ENCODE measurements at places on chromosomes 1 and 21.

GRCh38 chr1:206716870-206717673 is 32.4 kb downstream of the MAPKAPK2 start:
- DNase-seq = no peak

GRCh38 chr1:30586671-30587070 is 136.7 kb downstream of the MATN1 start:
- DNase-seq = no peak

DNA sequence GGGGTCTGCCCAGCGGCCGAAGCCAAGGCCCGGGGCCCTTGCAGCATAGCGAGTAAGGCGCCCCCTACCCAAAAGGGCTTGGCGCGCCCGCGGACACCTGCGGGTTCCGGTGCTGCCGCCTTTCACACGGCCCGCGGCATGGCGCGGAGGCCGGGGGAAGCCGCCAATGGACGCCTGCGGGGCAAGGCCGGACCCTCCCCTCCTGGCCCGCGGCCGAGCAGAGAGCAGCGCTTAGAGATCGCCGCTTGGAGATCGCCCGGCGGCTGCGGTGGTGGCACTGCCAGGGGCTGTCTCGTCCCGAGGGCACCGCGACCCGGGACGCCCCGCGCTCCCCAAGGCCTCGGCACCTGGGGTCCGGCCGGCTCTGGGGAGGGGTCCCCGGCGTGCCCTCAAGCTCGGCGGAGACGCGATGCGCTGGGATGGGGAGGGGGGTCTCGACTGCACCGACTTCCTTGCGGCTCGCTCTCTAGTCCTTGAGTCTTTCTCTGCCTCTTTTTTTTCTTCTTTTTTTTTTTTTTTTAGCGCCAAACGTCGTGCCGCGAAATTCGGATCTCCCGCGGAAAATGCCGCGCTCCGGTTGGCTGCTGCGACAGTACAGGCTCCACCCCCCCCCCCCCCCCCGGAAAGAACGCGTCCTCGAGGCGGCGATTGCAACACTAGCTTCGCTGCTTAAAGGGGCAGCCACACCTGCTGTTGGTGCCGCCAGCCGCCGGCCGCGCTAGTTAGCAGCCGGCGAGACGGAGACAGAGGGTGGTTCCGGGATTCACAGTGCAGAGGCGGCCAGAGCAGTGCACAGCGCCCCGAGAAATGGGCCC is at the start of gene E2F2:
Gene E2F2, minus strand, starts transcription at position 487 of the 815 bp plus-strand sequence. Its CDS starts 440 bp downstream, at position 47.
- DNase-seq = peak; percentile 51

DNA sequence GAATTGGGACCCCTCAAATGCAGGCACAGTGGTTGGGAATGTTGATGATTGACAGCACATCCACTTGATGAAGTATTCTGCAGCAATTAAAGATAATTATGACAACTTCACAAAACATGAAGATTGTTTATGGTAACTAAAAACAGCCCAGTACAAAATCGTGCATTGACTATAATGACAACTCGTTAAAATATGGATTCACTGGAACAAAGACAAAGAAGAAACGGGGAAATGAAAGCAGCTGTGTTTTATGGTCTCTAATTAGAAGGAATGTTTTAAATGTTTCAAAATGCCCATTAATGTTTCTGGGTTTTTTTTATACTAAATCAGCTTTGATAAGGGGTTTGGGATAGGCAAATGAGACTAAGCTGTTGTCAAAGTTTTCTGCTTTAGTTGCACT is 36.1 kb downstream of the NIPAL3 start:
- DNase-seq = no peak

GRCh38 chr1:168428063-168428731 is 115.6 kb downstream of the XCL2 start:
- DNase-seq = no peak

GRCh38 chr21:14916676-14917141 is 148.1 kb downstream of the NRIP1 start:
- DNase-seq = no peak

- DNase-seq = no peak
These were observed 141.7 kb downstream of the EIF4G3 start for GRCh38 chr1:21034725-21035628.

DNA sequence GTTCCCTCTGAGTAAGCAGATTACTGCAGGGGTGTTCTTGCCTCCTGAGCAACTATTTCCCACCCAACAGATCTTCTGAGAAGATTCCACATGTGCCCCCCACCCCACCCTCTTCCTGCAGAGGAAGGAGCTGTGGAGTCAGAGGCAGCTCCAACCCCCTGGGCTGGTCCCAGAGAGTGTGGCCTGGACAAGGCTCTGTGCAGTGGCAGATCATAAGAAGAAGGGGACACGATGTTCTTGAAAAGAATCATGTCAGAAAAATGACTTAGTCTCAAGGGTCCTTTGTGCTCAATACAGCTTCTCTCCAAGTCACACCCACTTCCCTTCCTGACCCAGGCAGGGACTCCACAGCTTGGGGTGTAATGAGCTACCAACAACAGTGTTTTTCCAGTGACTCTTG is 95.2 kb downstream of the SYF2 start:
- DNase-seq = no peak

DNA sequence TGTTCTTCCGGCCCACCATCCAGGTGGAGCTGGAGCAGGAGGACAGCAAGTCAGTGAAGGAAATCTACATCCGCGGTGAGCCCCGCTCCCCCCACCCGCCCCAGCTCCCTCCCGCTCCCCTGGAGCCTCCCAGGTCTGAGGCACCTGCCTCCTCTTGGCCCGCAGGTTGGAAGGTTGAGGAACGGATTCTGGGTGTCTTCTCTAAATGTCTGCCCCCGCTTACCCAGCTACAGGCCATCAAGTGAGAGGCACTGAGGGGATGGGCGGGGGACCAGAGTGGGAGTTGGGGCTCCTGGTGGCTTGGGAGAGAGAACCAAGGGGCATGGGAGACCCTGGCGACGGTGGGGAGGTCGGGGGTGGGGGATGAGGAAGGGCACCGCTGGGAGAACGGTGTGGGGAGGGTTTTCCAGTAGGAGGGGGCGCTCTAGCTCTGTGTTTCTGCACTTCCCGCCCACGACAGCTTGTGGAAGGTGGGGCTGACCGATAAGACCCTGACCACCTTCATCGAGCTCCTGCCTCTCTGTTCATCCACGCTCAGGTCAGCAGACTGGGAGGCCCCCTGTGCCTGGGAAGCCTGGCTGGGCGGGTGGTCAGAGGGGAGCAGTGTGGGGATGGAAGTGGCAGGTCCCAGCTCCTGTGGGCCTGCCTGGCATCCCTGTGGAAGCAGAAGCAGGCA is 4.2 kb downstream of the LRRC71 start:
- DNase-seq = no peak

DNA sequence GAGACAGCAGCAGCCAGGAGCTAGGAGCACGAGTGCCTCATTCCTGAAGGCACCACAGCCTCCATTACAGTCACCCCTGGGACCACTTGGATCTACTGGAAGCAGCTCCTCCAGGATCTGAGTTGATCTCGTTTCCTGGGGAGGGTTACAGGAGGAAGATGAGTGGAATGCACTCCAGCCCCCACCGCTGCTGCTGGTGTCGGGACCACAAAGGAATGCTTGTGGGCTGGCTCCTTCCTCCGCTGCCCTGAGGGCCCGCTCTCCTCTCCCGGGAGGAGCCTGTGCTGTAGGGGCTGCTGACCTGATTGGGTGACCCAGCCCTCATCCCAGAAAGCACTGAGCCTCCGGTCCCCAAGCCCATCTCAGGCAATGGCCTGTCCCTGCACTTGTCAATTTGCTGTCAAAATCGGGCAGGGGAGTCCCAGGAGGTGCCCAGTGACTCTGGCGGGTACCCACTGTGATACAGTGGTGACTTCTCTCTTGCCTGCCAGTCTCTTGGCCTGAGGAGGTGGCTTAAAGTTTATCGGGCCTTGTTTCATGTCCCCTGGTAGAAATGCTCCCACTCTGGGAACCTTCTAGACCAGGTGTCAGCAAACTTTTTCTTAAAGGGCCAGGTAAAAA is 23.1 kb downstream of the IL10RB start:
- DNase-seq = no peak

DNA sequence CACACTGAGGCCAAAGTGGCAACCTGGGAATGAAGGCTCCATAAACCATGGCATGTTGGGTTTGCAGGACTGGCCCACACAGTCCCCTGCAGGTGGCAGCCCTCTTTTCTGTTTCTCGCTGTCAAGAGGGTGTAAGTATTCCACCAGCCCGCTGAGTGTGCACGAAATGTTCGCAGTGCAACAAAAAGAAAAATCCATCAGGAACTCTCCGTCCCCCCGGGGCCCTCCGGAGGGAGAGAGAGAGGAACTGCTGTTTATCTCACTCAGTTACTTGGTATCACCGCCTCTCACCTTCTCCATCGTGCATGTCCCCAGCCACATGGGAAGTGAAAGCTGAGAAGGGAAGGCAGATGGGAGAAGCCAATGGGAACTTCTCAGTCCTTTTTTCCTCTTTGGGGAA is 38.3 kb downstream of the NCF2 start:
- DNase-seq = no peak

- no peak for DNase-seq
These were observed 695 bp upstream of the ALG14 start for GRCh38 chr1:95073446-95073845.

DNA sequence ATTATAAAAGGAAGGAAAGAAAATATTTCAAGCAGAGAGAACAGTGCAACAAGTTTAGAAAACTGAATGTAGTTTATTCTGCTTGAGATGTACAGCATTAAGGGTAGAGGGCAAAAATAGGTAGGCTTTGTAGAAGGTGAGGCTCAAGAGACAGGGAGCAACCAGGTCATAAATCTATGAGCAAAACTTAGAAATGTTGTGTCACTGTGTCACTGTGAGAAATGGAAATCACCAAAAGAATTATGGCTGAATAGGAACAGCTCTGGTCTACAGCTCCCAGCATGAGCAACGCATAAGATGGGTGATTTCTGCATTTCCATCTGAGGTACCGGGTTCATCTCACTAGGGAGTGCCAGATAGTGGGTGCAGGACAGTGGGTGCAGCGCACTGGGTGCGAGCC is 53.6 kb downstream of the TNFSF4 start:
- DNase-seq = no peak

GRCh38 chr1:245310571-245311531 is 156.1 kb downstream of the KIF26B start:
- DNase-seq = no peak

- no peak for DNase-seq
These were observed 592.3 kb upstream of the ADGRL2 start for GRCh38 chr1:81208441-81208840.

GRCh38 chr1:48617252-48617651 is 145.2 kb upstream of the SPATA6 start:
- DNase-seq = no peak

DNA sequence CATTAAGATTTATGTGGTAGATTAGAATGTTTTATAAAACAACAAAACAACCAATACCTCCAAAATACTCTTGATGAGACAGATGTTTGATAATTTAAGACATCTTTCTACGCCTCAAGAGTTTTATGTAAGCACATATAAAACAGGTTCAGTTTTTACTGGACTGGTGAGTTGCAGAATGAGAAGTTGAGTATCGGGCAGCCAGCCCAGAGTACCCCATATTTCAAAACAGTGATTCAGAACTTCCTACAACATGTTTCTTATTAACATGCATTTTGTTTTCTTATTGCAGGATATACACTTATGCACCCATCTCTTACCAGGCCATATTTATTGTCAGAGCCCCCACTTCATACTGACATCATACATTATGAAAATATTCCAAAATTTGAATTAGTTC is 91.4 kb upstream of the RAVER2 start:
- DNase-seq = no peak

GRCh38 chr1:30135698-30136097 is 587.7 kb downstream of the MATN1 start:
- DNase-seq = no peak

- no peak for DNase-seq
These were observed 64.2 kb upstream of the CNTN2 start for GRCh38 chr1:204978782-204979181.

- DNase-seq = no peak
These were observed 24.6 kb downstream of the RSBN1 start for GRCh38 chr1:113787663-113788062.

- no peak for DNase-seq
These were observed 104.6 kb upstream of the F3 start for GRCh38 chr1:94646141-94646643.

DNA sequence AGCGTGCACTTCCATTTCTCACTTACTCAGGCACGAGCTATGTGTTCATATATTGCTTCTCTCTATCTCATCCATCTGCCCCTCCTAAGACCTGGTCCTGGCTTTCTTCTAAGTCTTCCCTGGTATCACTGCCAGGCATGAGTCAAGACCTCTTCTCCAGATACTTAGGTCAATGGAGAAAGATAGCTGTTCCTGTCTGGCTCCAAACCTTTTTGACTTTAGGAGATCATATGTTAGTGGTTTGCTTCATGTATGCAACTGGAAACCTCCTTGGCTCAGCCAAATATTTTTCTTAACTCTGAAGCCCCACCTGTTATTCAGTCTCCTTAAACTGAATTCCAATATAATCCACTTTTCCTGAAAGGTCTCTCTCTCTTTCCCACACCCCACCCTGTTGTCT is 211.6 kb upstream of the PTBP2 start:
- no peak for DNase-seq

DNA sequence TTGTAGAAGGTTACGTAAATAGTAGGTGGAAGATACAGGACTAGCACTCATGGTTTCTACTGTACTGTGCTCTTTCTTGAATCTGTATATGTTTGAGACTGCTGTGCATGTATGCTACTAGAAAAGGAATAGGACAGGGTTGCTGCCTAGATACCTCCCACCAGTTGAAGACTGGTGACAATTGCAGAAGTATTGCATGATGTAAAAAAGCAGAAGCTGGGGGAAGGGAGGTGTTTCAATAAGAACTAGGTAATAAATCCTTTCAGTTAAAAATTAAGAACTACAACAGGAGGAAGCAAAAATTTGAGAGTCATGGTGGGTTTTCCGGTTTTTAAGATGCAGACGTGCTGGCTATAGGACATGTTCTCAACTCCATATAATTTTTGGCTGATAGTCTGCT is 88.1 kb downstream of the CCDC30 start:
- DNase-seq = no peak

DNA sequence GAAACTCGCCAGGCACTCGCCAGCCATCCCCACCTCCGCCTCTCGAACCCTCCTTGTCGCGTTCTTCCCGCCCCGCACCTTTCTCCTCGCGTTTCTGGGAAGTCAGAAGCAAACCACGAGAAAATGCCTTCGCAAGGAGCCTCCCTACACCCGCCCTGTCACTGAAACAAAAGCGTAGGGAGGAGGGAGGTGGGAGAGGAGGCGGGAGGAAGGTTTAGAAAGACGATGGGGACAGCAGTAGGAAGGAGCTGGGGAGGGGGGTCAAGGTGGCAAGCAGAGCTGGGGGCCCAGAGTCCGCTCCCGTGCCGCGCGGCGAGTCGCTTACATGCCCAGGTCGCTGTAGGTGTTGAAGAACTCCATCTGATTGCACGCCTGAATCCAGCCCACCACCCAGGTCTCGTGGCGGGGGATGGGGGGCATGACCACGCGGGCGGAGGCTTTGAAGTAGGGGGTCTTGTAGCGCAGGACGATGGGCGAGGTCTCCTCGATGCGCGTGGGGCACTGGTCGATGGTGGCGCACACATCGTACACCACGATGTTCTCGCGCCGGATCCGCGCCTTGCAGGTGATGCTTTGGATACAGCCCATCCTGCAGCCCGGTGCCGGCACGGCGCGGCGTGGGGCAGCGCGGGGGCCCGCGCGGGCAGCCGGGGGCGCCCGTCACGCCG is 1.0 kb downstream of the FAM78B start:
- no peak for DNase-seq
